Stimulated activated CD4-positive, alpha-beta T cell treated with anti-CD3 and anti-CD28 coated beads, Interleukin-12 subunit alpha, Interleukin-12 subunit beta, amount 100 ng/mL, for 4 hours (primary cell): ENCODE measurements at places on chromosomes 12 and 14.

DNA sequence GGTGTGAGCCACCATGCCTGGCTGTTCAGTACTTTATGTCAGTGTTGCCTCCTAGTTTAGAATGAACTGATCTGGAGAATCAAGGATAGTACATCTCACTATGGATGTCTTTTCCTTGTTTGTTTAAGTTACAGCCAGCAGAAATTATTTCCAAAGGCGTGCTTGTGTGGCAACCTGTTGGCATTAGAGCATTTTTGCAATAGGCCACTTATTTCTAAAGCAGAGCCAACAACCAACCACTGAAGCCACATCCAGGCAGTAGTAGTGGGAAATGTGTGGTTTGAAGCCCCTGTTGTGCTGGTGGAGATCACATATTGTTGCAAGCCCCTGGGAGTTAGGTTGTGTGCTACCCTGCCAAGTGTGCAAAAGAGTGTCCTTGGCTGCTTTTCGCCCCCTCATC is 3.7 kb downstream of the ANO6 start:
- no peak for DNase-seq

DNA sequence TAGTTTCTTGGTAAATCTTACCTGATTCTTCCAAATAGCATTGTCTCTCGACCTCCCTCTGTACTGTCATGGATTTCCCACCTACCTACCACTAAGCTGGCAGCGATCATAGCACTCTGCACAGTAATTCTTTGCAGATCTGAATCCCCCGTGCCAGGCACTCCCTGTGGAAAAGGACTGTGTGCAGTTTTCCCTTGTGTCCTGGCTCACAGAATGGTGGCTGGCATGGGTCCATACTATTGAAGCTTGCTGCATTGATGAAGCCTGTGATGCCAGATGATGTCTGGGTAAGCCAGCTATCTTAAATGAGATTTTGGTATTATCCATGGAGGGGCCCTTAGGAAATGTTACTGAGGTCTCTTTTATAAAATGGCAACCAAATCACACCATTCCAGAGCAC is 135.7 kb downstream of the RPAP3 start:
- no peak for DNase-seq

DNA sequence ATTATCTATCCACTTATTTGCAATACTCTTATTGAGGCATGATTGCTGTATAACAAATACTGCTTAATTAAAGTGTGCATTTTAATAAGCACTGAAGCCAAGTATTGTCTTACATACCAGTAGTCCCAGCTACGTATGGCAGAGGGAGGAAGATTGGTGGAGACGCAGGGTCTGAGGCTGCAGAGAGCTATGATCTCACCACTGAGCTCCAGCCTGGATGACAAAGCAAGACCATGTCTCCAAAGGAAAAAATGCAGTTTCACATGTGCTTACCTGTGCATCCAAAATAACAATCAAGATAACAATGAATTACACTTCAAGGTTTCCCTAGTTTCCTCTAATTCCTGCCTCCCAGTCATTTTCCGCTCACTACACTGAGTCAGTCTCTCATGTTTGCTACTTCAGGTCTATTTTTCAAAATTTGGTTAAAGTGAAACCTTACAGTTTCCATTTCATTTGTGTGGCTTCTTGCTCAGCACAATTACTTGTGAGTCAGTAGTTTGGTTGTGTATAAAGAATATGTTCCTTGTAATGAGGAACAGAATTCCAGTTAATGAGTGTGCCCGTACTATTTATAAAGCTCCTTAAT is 1250.1 kb downstream of the TMEM121 start:
- no peak for DNase-seq

GRCh38 chr12:48985475-48985897 is 7.4 kb downstream of the WNT1 start:
- no peak for DNase-seq

- DNase-seq, result no peak
These were observed 66.2 kb upstream of the OVCH1 start for GRCh38 chr12:29563636-29564035.

GRCh38 chr14:72479461-72479931 is 414.4 kb downstream of the DPF3 start:
- DNase-seq, result no peak

DNA sequence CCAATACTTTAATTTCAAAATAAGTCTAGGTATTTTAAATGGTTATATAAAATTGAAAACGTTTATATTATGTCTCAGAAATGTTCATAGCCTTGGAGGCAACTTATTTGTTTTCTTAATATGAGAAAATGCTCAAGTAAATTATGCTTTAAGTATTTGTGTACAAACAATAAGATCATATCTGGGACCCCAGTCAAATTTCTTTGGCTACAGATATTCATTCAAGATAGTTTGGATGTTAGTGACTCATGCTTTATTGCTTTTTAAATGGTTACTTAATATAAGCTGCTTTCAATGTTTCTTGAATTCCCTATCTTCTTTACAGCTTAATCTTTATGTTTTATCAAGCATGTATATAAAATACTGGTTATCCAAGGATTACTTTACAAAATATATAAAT is 291.3 kb downstream of the KCNC2 start:
- DNase-seq, result no peak

DNA sequence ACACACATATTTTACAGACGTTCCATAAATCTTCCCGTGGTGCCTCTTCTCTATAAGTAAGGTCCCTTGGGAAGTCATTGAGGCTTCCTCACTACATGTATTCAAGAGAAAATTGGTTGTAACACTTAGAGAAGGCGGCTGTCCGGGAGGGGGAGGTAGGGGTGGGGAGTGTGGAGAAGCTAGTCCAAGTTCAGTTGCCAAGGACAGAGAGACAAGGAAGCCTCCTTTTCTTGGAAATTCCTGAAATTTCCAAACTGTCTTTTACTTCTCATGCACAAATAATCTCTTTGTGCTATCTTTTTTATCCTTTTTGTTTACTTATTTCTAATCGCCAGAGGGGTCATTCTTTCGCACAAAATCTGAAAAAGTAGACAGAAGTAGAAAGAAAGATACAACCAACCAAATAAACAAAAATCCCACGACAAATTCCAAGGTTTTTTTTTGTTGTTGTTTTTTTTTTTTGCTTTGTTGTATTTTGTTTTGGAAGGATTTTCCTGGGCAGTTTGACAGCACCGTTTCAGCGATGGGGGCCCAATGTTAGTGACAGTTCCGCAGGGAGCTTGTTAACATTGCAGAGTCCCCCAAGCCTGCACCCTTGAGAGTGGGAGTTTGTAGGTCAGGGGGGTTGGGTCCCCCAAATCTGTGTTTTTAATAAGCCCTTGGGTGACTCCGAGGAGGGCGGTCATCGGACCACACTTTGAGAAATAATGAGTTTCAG is 45.2 kb downstream of the MAP1LC3B2 start:
- no peak for DNase-seq

- DNase-seq, result no peak
These were observed 80.5 kb downstream of the FBXW8 start for GRCh38 chr12:116990971-116991966.

GRCh38 chr14:101064121-101064661 is 160.7 kb upstream of the RTL1 start:
- no peak for DNase-seq

DNA sequence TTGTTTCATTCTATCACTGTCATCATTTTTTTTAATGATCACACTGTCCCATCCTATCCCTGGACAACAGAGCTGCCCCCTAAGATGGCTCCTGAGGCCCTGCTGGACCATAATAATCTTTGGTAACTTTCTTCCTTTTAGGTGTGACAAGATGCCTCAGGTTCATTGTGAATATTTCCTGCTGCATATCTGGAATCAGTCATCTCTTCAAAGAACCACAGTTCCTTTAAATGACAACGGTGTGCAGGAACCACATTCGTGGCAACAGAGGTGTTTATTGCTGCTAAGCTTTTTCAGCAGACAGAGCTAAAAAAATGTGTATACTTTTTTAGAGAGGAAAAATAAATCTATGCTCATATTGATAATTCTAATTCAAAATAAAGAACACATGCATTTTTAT is 312.9 kb downstream of the MED13L start:
- DNase-seq, result no peak

DNA sequence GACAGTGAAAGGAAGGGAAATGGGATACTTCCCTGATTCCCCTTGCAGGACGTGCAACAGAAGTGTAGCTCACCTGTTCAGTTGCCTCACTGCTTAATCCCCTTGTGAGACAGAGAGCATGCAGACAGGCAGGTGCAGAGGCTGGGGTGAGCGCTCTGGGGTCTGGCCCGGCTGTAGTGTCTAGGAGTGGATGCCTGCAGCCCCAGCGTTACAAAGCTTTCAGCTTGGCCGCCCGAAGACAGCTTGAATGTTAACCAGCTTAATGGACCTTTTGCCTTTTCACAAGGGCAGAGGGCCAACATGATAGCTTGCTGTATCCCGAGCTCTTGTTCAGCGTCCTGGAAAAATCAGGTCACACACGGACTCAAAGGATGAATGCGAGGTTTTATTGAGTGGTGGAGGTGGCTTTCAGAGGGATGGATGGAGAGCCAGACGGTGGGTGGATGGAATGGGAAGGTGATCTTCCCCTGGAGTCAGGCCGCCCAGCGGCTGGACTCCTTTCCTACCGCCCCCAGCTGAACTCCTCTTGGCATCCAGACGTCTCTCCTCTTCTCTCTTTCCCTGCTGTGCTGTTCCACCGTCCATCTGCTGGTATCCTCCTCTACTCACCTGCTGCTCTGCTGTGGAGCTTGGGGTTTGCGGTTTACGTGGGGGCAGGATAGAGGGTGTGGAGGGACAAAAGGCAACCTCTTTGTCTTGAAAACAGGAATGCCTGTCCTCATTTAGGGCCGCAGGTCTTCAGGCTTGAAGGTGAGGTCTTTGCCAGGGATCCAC is 86.2 kb upstream of the RESF1 start:
- DNase-seq, result no peak

DNA sequence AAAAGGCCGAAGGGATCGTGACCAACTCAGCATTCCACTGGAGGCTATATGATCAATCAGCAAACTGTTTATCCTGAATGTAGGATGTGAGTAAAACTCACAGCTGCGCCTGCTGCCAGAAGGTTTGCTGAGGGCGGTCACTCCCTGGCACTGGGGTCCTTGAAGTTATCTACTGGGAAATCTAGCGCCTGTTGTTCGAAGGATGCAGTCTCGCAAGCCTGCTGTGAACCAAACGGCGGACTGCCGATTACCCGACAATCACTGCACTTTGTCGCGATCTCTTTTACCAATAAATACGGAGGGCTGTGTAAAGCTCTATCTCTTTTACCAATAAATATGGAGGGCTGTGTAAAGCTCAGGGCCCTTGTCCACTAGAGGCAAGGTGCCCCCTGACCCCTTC is 12.9 kb downstream of the DDX51 start:
- DNase-seq, result no peak

DNA sequence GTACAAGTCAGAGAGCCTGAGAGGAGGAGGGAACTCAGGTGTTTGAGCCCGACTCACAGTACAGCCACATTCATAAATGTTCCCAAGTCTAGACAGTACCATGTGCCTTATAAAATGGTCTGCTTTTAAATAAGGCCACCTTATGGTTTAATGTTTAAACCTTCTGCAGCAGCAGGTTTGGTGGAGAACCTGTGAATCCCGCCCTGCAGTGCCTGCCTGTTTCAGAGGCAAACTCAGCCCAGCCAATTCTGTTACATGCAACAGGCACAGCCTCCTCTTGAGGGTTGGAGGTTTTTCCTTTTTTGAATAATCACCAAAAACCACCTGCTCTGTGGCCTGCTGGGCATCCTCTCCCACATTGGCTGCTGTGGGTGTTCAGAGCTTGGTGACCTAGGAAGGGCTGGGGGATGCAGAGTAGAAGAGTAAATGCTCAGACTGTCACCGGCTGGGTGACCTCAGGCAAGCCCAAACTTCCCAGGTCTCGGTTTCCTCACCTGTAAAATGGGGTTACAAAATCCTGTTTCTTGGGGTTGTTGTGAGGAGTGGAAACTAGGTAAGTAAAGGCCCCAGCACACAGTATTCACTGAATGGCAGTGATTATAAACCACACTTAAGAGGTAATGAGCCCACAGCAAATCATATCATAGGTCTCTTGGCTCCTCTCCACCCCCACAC is 28.0 kb downstream of the NUAK1 start:
- DNase-seq, result no peak

- no peak for DNase-seq
These were observed 833.3 kb downstream of the DIO2 start for GRCh38 chr14:79378020-79378419.

- no peak for DNase-seq
These were observed 342.6 kb downstream of the NOVA1 start for GRCh38 chr14:26255213-26255612.

DNA sequence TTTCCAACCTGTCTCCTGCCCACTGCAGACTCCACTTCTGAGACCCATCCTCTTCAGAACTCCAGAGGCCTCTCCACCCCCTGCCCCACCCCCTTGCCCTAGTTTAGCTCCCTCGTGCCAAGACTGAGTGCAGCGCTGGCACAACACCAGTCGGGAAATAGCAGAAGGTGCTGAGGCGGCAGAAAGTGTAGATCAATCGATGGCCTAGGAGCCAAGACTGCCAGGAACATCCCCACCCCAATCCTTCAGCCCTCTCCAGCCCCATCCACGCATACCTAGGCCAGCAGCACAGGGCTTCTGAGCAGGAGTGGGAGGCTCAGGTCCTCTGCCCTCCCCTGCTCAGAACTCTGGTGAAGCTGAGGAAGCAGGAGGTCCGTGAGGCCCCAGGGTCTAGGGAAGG is 1.1 kb downstream of the CPNE6 start:
- no peak for DNase-seq

GRCh38 chr12:54386403-54387113 is 2.0 kb upstream of the ZNF385A start:
- no peak for DNase-seq

- DNase-seq, result no peak
These were observed 155.3 kb downstream of the PHETA1 start for GRCh38 chr12:111213561-111213960.

DNA sequence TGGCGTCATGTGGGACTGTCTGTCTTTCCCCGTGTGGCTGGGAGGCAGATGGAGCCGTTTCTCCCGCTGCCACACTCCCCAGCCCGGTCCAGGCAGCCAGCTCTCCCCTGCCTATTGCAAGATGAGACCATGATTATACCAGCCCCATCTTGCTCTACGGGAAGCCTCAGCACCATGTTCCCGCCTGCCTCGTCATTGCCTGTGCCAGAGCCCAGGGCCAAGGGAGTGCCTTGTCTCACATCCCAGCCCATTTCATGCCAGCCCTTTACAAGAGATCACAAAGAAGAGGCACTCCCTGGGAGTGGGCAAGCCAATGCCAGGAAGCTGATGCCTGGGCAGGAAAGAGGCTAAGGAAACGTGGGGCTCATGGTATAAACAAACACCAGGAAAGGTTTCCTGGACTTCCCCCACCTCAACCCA is 23.9 kb downstream of the GPR68 start:
- DNase-seq, result no peak

GRCh38 chr12:27048822-27049752 is 26.7 kb downstream of the MED21 start:
- no peak for DNase-seq

- DNase-seq, result no peak
These were observed 36.8 kb downstream of the RTRAF start for GRCh38 chr14:52026017-52026660.

DNA sequence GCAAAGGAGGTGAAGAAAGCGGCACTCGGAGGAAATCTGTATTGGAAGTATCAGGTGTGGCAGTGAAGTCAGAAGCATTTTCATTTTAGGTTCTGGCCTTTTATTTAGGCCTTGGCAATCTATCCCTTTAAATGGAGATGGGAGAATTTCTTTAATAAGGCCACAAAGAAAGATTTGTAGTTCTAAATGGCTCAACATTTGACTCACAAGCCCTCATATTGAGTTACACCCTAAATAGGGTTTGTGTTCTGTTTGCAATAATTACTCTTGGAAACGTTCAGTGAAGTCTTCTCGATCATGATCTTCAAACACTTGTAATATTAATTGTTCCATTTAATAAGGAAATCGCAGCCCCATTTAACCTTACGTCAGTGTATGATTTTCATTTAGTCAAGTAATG is 25.3 kb upstream of the TMEM260 start:
- no peak for DNase-seq
